ENCODE measurements at places on chromosomes 16 and 17. TPM values are rescaled to one million over a fixed set of nuclear protein-coding genes. Genes with fewer than 3 reads are reported as not detected.
A peak's percentile ranks its signal among the peaks of the same experiment; 100 is the strongest.

DNA sequence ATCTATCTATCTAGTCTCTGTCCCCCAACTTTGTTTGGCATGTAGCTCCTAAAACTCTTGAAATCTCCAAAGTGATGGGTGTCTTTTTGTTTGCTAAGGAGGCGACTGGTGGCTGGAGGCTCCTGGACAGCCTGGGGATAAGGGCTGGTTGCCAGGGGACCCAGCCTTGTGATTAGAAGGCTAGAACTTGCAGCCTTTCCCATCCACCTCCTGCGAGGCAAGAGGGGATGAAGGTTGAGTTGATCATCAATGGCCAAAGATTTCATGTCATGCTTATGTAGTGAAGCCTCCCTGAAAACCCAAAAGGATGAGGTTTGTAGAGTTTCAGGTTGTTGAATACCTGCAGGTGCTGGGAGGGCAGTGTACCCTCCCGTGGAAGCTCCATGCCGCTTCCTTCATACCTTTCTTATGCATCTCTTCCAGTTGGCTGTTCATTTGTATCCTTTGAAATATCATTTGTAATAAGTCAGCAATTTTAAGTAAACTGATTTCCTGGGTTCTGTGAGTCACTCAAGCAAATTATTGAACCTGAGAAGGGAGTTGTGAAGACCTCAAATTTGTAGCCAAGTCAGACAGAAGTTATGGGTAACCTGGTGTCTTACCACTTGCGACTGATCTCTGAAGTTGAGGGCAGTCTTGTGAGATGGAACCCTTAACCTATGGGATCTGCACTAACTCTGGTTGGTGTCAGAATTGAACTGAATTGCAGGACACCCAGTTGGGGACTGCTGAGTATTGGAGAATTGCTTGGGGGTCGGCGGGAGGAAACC lies 202.4 kb downstream of the SEC14L1 start:
- no peak for DNase-seq

- DNase-seq = no peak
Observed at GRCh38 chr16:31507617-31507928, 618 bp downstream of the RUSF1 start.

KRT32 gene
- not detected for total RNA-seq

- DNase-seq = no peak
Observed at GRCh38 chr16:84086341-84086740, 30.4 kb downstream of the MBTPS1 start.

DNA sequence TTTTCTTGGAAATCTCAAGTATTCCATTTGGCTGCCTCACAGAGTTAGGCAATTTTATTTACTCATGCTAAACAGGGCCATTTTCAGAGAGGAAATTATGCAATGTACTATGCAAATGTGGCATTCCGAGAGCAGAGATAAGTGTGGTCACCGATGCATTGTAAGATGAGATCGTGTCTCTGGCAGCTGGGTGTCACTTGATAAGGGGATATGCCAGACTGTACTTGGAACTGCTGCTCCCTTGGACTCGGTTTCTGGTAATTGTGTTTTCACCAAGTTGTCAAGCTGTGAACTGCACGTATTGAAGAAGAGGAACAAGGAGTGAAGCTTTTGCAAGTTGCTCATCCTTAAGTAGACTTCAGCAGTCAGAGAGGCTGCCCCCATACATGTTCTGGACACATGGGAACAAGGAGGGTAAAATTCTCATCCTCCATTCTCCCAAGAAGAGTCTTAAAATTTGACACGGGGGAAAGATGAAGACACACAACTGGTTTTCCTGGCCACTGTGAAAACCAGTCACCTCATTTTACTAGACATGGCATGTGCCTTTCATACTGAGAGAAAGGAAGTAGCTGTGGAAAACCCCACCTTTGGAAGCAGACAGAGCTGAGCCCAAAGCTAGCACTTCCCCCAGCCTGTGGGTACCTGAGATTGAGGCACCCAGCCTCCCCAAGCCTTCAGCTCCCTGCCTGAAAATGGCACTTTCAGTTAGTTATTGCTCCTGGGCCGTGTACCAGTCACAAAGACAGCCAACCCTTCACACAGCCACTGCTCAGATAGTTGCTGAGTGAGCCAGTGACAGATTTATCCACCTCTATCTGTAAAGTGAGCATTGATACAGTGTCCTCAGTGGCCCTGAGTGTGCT lies 150.7 kb downstream of the SOCS1 start:
- DNase-seq = no peak

- DNase-seq = no peak
Observed at GRCh38 chr17:58092101-58092796, 9.0 kb downstream of the DYNLL2 start.

DNA sequence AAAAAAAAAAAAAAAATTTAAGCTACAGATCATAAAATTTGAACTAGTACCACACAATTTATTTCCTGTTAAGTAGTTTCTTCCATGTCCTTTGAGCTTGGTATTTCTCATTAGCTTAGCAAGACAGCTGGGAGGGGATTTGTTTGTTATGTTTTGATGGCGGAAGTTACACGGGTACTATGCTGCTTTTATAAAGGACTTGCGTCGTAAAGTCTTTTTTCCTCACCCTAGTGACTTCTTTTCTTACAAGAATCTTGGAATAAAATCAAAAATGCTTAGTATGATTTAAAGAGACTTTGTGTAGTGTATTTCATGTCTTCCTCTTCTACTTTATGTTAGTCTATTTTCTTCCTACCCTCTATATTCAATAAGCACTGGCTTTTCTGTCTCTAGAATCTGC lies 89.1 kb downstream of the NLK start:
- no peak for DNase-seq

GRCh38 chr16:71542377-71542776 lies 16.2 kb downstream of the CHST4 start:
- peak; percentile 79 for DNase-seq

DNA sequence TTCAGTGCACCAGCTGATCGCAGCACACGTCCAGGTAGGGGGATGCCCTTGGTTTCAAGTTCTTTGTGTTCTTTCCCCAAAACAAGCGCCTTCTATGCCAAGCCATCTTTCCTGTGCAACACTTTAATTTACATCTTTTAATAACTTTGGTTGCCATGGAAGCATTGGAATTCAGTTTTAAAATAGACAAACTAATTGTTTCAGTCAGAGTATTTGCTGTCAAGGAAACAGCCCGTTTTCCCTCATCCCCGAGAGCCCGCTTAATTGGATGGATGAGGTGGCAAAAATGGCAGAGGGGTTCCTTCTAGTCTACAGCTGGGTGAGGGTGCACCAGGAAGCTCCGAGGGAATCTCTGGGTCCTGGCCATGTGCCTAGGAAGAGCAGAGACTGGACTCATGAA lies 793.7 kb upstream of the EEF2KMT start:
- no peak for DNase-seq

VAT1L gene
- not detected for total RNA-seq

DNA sequence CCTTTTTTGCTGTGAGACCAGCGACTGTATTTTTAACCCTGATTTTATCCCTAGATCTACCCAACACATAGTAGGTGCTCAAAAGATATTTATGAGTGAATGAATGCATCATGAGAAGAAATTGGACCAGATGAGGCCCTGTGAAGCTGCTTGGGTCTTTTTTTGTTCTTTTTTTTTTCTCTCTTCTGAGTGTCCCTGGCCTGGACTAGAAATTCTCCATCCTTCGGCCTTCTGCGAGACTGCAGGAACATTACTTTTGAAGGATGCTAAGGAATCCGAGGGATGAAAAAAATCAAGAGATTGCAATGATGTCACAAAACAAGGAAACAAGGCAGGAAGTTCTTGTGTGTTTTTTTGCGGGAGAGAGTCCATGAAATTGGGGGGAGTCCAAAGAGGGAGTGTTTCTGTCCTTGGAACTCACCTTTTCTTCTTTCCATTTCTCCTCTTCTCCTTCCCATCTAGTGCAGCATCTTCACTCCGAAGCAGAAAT lies 560 bp upstream of the RUSF1 start:
- DNase-seq = peak; percentile 7

DNA sequence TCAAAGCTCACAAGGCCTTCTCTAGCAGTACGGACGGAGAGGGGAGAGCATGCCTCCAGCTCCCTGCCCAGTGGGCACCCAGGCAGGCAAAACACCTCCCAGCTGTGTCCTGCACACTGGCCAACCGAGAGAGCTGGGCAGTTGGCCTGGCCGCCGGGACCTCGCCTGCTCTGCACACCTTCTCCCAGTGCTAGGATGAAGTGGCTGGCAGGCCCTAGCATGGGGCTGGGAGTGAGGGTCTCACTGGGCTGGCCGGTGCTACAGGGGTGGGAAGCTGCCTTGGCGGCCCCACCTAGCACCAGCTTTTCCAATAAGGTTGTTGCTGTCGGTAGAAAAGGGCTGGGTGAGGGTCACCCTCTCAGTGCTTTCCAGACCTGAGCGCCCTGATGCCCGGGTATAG lies 60.2 kb downstream of the SDK2 start:
- DNase-seq = no peak

DNA sequence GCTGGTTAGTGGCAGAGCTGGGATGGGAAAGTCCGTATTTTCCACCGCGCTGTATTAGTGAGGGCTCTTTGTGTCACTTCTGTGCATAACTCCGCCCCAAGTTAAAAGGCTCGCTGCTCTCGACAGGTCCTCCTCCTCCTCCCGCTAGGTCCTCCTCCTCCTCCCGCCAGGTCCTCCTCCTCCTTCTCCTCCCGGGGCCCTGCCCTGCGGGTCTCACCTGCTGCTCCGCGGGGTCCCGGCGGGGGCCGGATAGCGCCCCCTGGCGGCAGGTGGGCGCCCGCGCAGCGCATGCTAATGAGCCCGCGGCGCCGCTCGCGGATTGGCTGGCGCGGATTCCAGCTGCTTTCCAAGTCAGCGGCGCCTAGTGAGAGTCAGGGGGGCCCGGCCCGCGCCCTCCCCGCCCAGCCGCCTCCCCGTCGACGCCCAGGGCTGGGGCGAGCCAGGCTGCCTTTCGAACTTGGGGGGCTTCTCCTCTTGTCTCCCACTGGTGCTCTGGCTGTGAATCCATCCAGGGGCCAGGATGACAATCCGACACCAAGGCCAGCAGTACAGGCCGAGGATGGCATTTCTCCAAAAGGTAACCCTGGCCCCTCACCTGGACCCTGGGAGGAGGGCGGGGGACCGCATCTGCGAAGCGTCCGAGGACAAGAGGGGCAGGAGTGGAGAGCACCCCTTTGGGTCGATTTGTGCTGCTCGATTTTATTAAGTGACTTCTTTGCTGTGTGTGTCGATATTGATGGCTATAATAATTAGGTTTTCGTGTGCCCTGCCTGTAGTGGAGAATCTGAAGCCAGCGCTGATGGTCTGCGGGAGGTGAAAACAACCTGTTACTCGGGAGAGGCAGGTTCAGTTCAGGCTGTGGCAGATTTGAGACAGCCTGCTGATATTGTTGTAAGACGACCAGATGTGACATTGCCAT lies at the start of gene RGS9:
Gene RGS9 (plus strand): TSS at position 350 of the 919 bp plus-strand sequence. CDS start 171 bp downstream, at position 521.
- peak; percentile 83 for DNase-seq

- DNase-seq = no peak
Observed at GRCh38 chr16:78982096-78982744, 618.3 kb downstream of the MAF start.

DNA sequence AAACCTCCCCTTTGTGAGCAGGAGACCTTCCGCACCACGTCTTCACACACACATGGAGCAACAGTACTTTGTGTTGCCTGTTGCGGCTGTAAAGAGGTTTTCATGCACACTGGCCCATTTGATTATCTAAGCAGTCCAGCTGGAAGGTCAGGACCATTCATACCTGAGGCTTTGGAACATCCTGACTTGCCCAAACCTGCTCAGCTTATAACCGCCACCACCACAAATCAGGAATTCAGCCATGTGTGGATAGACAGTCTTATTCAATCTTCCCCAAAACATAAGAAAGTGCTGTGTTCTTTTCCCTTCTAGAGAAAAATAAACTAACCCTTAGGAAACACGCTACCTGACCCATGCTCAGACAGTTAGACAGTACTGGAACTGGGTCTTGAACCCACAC lies 81.6 kb upstream of the XYLT1 start:
- no peak for DNase-seq

- DNase-seq = no peak
Observed at GRCh38 chr17:65000798-65001197, 55.7 kb downstream of the GNA13 start.

GRCh38 chr17:43874293-43874692 lies 27.3 kb downstream of the CD300LG start:
- no peak for DNase-seq

DNA sequence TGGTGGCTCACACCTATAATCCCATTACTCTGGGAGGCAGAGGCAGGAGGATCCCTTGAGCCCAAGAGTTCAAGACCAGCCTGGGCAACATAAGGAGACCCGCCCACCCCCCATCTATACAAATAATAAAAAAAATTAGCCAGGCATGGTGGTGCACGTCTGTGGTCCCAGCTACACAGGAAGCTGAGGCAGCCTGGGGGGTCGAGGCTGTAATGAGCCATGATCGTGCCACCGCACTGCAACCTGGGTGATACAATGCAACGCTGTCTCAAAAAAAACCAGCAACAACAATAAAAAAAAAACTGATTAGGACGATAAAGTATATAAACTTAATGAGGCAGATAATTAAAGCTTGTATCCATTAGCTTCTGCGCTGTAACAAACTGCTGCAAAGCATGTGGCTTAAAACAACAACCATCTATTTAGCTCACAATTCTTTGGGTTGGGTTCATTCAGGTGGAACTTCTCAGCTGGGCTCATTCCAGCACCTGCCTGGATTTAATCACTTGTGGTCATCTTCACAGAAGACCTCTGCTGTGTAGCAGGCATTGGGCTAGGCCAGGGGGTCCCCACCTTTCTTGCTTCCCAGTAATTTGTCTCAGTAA lies 45.8 kb downstream of the LCMT1 start:
- no peak for DNase-seq

DNA sequence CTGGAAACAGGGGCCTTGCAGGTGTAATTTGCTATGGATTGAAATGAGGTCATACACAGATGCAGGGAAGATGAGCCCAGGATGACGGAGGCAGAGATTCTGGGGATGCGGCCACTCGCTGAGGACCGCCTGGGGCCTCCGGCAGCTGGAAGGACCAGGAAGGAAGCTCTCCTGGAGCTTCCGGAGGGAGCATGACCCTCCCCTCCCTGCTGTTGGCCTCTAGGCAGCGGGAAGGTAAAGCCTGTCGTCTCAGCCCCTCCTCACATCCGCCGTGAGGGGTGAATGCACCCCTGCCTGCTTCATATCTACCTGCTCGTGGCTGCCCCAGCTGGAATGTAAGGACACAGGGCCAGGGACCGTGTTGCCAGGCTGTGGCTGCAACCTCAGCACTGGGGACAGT lies 29.1 kb upstream of the ZNF469 start:
- no peak for DNase-seq

BICDL2 gene
- 0.24 TPM for total RNA-seq

DNA sequence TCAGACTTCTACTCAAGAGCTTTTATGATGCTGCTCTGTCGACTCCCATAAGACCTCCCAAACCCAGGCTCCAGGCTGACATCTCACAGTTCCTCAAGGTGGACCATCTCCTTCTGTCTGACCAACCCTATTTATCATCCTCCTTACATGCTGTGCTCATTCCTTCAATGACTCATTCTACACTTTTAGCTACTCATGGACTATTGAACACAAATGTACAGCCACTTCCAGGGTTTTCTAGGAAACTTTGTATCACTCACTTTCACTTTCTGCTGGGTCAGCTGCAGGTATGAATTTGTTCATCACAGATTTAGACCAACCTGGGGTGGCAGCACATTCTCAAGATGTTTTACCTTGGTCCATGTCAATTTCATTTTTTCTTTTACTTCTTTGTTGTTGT lies 162.4 kb upstream of the FAM20A start:
- DNase-seq = no peak

GRCh38 chr16:85006639-85007038 lies 4.7 kb downstream of the ZDHHC7 start:
- DNase-seq = no peak

Data from SK-MEL-5 (cell line).